CD4-positive, alpha-beta T cell treated with Interleukin-21 for 1 hour (primary cell): ENCODE measurements at places on chromosomes 16 and 17.

DNA sequence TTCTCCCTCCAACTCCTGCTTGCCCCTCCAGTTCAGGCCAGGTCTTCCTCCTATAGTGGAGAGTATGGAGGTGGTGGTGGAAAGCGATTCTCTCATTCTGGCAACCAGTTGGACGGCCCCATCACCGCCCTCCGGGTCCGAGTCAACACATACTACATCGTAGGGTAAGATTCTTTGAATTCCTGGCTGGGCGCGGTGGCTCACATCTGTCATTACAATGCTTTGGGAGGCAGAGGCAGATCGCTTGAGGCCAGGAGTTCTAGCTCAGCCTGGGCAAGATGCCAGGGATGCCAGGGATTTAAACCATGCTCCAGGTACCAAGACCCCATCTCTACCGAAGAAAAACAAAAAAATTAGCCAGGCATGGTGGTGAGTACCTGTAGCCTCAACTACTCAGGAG, 1.4 kb downstream of the ZG16 start:
- no peak for DNase-seq

DNA sequence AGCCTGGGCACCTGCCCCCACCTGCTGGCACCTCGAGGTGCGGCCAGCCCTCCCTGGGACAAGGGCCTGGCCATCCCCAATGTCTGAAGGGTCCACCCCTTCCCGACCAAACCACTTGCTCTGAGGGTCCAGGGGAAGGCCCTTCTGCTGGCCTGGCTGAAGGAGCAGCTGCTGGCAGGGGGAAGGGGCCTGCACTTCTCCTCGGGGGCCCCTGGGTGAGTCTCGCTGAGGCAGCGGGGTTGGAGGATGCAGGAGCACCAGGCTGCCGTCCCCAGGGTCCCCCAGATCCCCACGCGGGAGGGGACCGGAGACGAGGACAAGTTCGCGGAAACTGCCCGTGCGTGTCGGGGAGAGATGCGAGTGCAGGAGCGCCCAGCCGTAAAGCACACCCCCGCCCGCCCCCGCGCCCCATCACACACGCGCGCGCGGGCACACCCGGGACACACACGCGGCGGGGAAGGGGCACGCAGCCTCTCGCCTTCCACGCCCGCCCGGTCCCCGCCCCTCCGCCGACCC, 725 bp upstream of the CACNA1H start:
- DNase-seq: peak; percentile 53

DNA sequence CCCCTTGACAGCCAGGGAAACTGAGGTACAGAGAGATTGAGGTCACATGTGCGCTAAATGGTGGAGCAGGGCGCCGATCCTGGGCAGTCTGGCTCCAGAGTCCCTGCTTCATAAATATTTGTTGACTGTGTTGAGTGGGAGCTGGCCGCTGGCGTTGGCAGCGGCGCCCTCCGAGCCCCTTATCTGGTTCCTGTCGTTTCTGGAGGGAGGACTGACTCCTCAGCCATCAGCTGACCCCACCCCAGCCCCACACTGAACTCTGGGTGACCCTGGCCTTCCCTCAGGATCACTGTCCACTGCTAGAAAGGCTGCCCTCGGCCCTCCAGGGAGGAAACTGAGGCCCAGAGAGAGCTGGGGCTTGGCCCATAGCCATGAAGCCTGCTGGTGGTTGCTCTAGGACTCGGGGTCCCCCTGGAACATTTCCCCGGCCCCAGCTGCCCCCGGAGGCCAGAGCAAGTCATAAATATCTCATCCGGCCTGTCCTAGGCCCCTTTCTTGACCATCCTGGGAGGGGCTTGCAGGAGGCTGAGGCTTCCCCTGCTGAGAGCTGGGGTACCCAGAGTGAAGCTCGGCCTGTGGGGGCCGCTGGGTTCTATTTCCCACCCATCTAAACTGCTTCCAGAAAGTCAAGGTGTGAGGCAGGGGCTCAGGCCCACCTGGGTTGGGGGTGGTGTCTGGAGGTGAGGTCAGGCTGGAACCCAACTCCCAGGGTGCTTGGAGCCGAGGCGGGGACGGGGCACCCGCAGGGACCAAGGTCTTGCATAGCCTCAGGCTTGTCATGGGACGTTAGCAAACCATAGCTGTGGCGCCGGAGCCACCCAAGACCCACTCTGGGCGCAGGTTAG, 51.7 kb upstream of the GSE1 start:
- no peak for DNase-seq

GRCh38 chr16:85419503-85420408, 193.4 kb upstream of the GSE1 start:
- DNase-seq: no peak

DNA sequence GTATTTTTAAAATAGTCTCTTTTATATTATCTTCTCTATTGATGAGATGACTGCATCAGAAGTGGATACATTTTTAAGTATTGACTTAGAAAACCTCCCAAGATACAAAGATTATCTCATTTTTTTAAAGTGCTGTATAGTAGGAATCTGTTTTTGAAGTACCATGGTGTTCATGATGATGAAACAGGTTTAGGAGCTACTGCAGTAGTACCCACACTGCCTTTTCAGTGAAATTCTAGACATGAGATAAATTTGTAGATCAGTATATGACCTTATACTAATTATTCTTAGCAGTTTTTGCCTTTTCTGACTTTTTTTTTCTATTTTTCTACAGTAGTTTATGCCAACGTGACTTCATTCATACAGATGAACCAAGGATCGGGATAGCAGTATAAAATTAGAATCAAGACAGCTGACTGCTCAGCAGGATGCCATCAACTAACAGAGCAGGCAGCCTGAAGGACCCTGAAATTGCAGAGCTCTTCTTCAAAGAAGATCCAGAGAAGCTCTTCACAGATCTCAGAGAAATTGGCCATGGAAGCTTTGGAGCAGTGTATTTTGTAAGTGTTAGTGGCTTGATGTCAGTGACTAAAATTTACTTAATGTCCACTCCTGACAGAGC, 61.1 kb downstream of the TAOK1 start:
- DNase-seq: no peak

DNA sequence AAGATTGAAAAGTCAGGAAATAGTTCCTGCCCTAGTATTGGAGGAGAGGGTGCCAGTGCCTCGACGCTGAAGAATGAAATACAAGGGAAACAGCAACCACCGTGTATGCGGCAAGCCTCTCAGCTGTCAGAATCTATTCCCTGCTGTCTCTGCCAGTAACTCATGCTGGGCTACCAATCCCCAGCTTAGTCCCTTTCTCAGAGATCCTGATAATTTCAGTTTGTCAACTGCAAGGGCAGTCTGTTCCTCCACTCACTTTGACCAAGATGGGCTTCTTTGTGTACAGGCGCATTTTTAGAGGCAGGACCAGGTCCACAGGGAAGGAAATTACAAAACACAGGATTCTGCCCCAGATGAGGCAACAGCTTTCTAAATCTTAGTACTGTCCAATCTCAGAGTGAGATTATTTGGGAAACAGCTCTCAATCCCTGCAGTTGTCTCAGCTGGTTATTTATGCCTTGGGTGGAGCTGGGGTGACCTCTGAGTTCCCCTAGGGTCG, 1.3 kb downstream of the NQO1 start:
- DNase-seq: no peak

GRCh38 chr16:23339787-23340186, 37.7 kb downstream of the SCNN1B start:
- no peak for DNase-seq

DNA sequence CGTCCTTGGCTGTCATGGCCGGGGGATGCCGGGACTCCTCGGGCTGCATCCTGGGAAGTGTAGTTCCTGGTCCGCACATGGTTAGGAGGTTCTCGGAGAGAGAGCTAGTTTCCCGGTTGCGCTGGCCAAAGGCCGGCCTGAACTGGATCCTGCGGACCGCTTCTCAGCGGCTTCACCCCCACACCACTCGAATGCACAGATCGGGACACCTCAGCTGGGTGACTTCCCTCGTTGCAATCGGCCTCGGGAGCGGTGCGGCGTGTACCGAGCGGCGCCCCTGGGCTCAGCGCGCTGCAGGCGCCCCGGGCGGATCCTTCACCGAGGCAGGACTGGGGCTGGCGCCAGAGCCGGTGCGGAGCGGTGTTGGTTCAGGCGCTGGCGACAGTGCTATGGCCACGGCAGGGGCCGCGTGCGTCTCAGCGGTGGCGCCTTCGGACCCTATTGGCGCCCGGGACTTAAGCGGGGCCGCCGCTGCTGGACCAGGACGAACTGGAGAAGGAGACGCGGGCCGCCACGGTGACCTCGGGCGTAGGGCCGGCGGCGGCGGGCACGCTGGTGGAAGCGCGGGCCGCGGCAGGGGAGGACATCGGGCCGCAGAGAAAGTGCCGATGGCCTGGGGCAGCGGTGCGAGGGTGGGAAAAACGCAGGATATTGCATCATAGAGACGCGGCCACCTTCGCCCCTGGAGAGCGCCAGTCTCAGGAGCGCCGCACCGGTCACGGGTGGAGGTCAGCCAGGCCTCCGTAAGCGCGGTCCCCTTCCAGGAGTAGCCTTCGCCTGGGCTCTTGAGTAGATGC, 11.4 kb downstream of the ZNF629 start:
- DNase-seq: peak; percentile 54

- no peak for DNase-seq
Measured at GRCh38 chr17:72931635-72932034, 160.9 kb downstream of the SLC39A11 start.

DNA sequence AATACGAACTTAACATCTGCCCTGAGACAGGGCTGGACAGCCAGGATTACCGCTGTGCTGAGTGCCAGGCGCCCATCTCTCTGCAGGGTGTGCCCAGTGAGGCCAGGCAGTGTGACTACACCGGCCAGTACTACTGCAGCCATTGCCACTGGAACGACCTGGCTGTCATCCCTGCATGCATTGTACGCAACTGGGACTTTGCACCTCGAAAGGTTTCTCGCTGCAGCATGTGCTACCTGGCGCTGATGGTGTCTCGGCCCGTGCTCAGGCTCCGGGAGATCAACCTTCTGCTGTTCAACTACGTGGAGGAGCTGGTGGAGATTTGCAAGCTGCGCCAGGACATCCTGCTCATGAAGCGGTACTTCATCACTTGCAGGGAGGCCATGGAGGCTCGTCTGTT, 33.7 kb downstream of the CDRT15L2 start:
- DNase-seq: no peak

DNA sequence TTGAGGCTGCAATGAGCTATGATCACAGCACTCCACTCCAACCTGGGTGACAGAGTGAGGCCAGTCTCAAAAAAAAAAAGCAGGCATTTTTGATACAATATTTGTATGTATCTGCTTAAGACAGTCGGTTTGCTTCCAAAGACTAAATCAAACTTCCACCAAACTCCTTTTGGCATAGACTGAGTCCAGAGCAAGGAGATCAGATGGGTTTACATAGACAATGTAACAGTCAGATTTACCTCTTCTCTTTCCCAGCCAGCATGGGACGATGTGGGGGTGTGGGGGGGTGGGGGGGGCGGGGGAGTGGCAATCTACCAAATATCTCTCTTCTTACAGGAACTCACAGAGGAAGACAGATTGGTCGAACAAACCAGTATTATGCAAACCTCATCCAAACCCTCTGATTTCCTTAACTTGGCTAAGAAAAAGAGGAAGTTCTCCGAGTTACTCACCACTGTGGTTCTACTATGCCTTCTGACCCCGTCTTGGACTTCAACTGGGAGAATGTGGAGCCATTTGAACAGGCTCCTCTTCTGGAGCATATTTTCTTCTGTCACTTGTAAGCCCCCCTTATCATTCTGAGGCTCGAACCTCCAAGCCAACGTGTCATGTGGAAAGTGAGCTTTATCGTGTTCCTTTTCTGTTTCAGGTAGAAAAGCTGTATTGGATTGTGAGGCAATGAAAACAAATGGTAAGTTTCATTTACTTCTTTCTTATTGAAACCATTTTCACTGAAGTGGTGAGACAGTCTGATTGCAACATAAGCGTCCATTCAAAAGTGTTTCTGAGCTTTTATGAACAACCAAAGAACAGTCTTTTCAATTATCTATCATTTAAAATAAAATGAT, at the start of gene MILR1:
TSS of gene MILR1 (plus strand) at position 451 of the 848 bp plus-strand sequence. CDS start at position 505, 54 bp downstream.
- DNase-seq: peak; percentile 28

DNA sequence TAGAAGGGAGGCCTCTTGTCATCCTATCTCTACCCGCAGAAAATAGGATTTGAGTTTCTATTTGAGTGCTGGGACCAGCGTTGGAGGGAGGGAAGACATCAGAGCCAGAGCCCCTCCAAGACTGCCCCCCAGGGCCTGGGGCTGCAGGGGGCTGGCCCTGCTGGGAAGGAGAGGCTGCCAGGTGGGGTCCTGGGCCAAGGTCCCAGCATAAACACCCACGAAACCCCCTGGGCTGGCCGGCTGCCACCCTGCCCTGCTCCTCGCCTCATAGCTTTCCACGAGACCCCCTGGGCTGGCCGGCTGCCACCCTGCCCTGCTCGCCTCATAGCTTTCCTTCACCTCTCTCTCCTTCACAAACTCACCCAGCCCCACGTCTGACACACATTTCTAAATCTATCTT, 10.6 kb upstream of the TEX19 start:
- DNase-seq: no peak

DNA sequence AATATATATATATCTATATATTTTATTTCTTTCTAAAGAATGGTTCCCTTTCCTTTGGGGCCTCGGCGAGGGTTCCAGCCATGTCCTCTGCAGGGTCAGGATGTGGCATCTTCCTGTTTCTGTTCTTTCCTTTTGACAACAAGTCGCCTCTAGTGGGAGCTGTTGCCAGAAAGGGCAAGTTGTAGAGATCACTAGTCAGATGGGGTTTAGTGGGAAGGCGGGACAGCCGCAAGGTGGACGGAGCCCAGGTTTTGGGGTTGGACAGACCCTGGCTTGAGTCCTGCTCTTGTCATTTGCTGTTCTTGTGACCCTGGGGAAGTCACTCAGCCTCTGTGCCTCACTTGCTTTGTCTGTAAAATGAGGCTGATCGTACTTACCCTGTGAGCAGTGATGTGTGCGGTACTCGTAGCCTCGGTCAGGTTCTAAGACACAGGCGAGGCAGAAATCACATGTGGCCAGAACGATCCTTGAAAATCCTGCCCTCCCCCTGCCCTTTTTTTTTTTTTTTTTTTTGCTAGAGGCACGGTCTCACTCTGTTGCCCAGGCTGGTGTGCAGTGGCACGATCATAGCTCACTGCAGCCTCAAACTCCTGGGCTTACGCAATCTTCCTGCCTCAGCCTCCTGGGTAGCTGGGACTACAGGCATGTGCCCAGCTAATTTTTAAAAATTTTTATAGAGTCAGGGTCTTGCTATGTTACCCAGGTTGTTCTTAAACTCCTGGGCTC, 80.1 kb downstream of the ABCC6 start:
- no peak for DNase-seq

GRCh38 chr17:2649191-2649590, 55.7 kb downstream of the PAFAH1B1 start:
- no peak for DNase-seq

- peak; percentile 61 for DNase-seq
Measured at GRCh38 chr17:51435641-51436091, 175.3 kb downstream of the UTP18 start.
